ENCODE measurements at places on chromosomes 5 and 9.

DNA sequence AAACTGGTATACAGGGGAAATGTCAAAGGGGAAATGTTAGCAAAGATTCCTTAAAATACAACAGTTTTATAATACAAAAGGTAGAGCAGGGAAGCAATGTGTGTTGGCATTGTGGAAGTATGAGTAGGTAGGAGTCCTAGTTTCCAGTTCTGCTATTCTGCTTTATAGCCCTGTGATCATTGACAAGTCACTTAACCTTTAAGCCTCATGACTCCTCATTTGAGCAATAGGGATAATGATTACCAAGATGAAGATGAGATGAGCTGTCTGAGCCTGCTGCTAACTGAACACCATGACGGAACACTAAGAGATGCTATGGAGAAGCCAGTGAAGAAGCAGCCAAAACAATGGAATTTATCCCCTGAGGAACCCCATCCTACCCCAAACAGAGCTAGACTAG is 251.7 kb downstream of the PAPPA start:
- DNase-seq: no peak

GRCh38 chr9:90907056-90907445 is 105.4 kb downstream of the SYK start:
- DNase-seq: no peak

DNA sequence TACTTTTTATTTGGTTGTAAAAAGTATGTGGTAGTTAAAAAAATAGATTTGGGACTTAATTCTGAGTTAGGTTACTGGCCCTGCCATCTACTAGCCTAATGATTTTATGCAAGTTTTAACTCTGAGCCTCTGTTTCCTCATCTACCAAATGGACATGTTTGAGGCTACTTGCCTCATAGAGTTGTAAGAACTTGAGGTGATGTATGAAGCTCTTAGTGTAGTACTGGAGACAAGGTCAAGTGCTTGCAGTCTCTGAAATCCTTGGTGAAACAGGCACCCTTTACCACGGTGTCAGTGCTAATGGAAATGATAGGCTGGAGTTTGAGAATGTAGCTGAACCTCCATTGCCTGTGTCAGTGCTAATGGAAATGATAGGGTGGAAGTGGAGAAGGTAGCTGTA is 15.3 kb downstream of the GPR107 start:
- no peak for DNase-seq

- no peak for DNase-seq
These were observed 5.8 kb downstream of the TAS2R1 start for GRCh38 chr5:9624196-9624947.

DNA sequence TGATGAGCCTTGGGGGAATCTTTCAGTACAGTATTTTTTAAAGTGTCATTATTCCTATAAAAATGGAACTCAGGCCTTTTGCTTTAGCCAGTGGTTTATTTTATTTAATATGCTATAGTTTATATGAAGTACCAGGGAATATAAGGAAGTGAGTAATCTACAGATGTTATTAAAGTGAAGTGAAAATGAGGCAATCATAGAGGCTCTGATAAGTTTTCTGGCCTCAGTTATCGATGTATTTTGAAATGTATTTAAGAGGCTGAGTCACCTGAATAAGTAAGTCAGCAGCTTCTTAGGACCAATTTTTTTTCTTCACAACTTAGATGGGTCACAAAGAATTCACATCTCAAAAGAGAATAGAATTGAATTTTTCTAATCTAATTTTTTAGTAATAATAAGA is 829.0 kb downstream of the DNAH5 start:
- DNase-seq: no peak

DNA sequence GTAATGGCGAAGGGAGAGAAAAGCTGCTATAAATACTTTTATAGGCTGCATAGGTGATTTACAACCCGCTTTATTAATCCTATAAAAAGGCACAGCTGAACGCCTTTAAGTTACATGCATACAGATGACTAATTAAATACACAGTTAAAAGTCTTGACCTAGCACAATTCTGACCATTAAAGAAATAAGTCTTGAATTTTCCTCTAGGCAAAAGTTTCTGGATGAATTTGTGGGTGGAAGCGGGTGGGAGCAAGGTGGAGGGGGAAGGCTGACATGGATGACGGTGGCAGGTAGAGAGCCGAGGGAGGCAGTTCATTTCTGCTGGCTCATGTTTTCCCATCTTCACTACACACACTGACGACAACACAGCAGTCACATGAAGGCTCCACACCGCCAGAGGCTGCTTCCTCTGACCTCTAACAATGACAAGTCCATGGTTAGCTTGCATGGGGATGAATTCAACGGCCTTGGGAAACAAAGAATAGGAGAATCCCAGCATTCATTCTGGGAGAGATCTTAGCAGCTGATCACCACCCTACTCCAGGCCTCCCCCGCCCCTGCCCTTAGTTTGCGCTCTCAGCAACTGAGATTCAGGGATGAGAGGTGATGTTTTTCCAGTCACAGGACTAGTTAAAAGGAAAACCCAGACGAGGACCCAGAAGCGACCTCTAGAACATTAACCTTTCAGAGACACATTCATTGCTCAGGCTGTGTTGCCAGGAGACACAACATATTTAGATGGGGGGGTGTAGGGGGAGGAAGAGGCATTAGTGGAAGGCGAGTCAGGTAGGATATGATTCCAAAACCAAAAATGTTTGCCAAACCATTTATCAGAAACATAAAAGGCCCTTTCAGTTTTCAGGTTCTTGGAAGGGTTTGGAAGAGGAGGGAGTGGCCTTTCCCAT is 329.3 kb downstream of the PIK3R1 start:
- no peak for DNase-seq

DNA sequence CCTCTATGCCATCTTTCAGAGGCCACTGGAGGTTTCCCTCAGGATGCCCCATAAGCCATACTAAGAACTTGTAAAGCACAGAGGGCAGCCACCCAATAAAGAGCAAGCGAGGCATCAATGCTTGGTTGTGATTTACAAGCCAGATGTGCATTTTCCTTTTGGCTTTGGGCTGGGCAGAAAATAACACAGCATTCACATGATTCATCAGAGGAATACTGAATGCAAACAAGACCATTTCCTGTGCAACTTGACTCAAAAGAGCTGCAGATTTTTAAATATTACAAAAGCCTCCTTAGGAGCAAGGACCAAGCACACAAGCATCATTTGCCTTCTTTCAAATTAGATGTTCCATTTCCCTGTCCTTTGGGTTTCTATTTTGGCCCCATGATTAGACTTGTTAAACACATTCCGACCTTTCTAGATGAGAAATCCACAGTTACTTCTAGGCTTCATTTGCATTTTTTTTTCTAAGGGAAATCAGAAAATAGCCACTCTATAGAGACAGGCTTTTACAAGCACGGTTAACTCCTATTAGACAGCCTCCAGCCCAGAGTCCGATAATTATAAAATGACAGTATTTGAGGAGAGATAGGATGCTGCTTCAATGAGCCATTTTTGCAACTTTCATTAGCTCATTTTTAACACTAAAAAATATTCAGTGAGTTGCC is 207.8 kb downstream of the SEMA5A start:
- no peak for DNase-seq

GRCh38 chr5:61293071-61293470 is 39.0 kb upstream of the ZSWIM6 start:
- DNase-seq: no peak

DNA sequence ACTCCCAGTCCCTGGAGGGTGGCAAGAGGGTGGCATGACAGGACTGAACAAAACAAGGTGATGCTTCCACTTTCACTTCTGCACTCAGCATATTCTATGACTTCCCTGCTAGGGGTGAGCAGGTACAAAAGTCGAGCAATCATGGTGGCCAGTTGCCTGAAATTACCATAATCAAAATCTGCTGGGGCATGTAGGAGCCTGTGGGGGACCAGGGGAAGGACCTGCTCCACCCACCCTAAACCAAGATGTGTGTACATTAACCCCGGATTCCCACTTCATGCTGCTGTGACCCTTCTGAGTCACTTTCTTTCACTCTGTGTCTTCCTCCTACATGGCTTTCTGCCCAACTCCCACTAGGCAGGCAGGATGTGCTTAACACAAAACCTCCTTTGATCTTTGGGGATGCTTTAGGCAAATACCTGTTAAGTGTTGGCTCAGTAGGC is 73.3 kb upstream of the PHF24 start:
- DNase-seq: peak; percentile 15

- DNase-seq: no peak
These were observed 1653.1 kb upstream of the CDH9 start for GRCh38 chr5:28691526-28691925.

- DNase-seq: no peak
These were observed 211.0 kb upstream of the PANK3 start for GRCh38 chr5:168790002-168790635.

- DNase-seq: no peak
These were observed 292.1 kb downstream of the GADD45G start for GRCh38 chr9:89896806-89897340.

- no peak for DNase-seq
These were observed 790.1 kb downstream of the EFNA5 start for GRCh38 chr5:106880656-106881055.
